ENCODE measurements at places on chromosomes 4 and X. TPM values are rescaled to one million over a fixed set of nuclear protein-coding genes. Genes with fewer than 3 reads are reported as not detected.

The PITX2 gene
- not detected for total RNA-seq

The MCUB gene
- total RNA-seq: 31.0 TPM

The CAPN6 gene
- 0.31 TPM for total RNA-seq

The NDST4 gene
- 1.6 TPM for total RNA-seq

The MAGEB5 gene
- total RNA-seq: not detected

The ZCCHC18 gene
- 18.2 TPM for total RNA-seq

The NUP62CL gene
- 4.7 TPM for total RNA-seq

The H2BW2 gene
- not detected for total RNA-seq

The C4orf36 gene
- 1.6 TPM for total RNA-seq

The GAGE12H gene
- not detected for total RNA-seq

The EMCN gene
- 2.2 TPM for total RNA-seq

The RAB9B gene
- total RNA-seq: 42.9 TPM

The FMR1NB gene
- not detected for total RNA-seq

The PAGE5 gene
- not detected for total RNA-seq

The PRSS48 gene
- total RNA-seq: not detected

The SLC10A6 gene
- not detected for total RNA-seq

The LRCH2 gene
- total RNA-seq: 45.7 TPM

The CT47B1 gene
- not detected for total RNA-seq

The MAP7D2 gene
- 10.0 TPM for total RNA-seq

The TMEM31 gene
- not detected for total RNA-seq
